ENCODE measurements at places on chromosomes 1 and 21. TPM values are rescaled to one million over a fixed set of nuclear protein-coding genes. Genes with fewer than 3 reads are reported as not detected.

TFF2 gene
- not detected for total RNA-seq

HTR6 gene
- not detected for total RNA-seq

FMN2 gene
- total RNA-seq, result 11.2 TPM

PEX14 gene
- 15.3 TPM for total RNA-seq

COL16A1 gene
- total RNA-seq, result 158 TPM

EFNA4 gene
- total RNA-seq, result 3.5 TPM

SIKE1 gene
- total RNA-seq, result 56.3 TPM

CDC73 gene
- 23.0 TPM for total RNA-seq

PRAMEF4 gene
- total RNA-seq, result not detected

CA14 gene
- not detected for total RNA-seq

LCE1C gene
- not detected for total RNA-seq

SLC22A15 gene
- total RNA-seq, result 14.5 TPM

AHCTF1 gene
- total RNA-seq, result 32.6 TPM

FOXE3 gene
- total RNA-seq, result not detected

MROH7 gene
- total RNA-seq, result 0.36 TPM

GNAI3 gene
- total RNA-seq, result 15.0 TPM

GPATCH2 gene
- 26.2 TPM for total RNA-seq

MROH9 gene
- total RNA-seq, result under 0.01 TPM

GRCh38 chr1:9233241-9233941, 1.2 kb upstream of the H6PD start:
- DNase-seq, result peak; percentile 97

DNA sequence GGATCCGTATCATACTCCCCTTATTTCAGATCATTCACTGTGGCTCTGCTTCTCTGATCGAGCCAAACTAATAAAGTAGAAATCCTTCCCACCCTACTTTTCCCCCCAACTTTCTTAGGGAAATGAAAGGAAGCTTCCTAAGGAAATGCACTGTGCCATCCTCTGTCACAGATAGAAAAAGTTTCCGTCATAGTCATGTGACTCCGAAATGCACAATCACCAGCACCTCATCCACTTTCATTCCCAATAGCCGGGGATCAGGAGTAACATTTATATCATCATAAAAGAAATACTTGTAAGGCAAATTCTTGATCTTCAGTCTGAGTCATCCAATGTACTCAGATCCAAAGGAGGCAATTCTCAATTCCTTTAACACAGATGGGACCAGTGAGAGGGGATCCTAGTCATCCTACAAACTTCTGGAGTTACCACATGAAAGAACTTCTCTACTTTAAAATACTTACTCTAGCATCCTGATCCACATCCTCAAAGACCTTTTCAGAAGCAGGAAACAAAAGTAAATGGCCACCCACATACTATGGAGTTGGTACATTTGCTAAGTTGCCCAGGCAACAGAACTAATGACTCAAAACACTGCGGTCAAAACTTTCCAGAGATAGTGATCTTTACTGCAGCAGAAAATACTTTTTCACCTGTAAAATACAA, 97.8 kb upstream of the ZC3H11B start:
- peak; percentile 78 for DNase-seq

- peak; percentile 68 for DNase-seq
These were observed 25.8 kb downstream of the FAM151A start for GRCh38 chr1:54597455-54598030.

- DNase-seq, result peak; percentile 97
These were observed at the start of gene C1orf216 for GRCh38 chr1:35718492-35719336. Gene C1orf216, minus strand, starts transcription at chr1:35718884. Its CDS starts 2,563 bp downstream, at chr1:35716321.

DNA sequence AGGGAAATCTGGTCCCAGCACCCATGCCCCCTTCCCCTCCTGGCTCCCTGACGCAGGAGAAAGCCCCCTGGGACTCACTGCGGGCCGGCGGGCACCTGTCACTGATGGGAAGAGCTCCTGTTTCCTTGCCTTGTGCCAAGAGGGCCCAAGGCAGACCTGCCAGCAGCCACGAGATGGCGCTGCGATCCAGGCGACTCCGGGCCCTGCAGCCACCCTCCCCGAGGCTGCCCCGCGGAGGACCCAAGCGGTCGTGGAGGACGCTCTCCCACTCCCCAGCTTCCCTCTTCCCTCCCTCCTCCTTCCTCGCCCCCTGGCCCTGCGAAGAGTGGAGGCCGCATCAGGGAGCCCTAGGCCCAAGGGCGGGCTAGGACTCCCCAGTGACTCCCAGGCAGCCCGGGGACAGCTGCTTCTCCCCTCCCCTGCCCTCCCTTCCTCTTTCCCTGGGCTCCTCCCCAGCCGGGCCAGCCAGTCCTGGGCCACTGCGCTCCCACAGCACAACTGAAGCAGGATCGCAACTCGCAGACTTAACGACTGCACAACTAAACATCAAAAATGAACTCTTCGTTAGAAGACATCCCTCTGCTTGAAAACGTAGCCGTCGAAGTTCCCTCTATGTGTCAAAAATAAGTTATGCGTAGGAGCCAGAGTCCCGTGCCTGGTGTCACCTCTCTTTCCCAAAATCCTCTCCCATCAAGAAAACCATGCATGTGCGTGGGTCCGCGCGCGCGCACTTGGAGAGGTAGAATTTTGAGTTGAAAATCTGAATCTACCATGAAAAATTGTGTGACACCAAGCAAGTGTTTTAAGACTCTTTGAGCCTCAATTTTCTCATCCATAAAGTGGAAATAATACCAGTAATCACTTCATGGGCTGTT, 34.2 kb downstream of the BATF3 start:
- DNase-seq, result peak; percentile 95

DNA sequence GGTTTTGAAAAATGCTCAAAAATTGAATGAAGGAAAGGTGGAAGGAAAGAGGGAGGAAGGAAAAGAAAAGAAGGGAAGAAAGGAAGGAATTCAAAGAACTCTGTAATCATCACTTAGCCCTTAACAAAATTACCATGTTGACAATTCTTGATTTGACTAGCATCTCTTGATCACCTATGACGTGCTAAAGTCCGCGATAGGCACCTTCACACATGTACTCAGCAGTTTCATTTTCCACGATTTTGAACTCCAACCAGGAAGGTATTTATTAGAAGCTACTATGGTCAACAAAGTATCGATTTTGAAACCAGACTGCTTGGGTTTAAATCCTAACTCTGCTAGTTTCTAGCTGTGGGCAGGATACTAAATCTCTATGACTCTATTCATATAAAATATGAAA, 146.9 kb downstream of the DAB1 start:
- DNase-seq, result no peak

DNA sequence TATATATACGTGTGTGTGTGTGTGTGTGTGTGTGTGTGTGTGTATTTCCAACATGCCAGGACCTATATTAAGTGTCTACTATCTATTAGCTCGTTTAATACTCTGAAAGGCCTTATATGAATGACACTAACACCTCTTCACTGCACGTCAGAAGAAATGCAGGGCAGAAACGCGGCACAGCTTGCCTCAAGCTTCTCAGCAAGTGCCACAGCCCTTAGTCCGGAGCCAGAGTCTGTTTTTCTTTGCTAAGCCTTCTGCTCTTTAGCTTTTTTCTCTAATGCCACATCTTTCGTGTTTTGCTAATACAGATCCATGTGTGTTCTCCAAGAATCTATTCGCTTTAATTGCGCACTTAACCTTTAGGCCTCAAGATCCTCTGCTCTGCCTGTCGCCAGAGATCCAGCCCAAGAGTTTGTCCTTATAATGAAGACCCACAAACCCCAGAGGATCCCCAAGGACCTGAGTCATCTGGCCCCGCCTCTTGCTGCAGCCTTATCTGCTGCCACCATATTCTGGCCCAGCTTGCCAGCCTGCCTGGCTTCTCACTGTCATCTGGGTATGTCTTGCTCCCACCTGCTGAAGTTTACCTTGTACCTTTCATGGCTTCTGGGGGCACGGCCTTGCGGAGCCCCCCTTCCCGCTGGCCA, 2.0 kb upstream of the TRIM58 start:
- no peak for DNase-seq

DNA sequence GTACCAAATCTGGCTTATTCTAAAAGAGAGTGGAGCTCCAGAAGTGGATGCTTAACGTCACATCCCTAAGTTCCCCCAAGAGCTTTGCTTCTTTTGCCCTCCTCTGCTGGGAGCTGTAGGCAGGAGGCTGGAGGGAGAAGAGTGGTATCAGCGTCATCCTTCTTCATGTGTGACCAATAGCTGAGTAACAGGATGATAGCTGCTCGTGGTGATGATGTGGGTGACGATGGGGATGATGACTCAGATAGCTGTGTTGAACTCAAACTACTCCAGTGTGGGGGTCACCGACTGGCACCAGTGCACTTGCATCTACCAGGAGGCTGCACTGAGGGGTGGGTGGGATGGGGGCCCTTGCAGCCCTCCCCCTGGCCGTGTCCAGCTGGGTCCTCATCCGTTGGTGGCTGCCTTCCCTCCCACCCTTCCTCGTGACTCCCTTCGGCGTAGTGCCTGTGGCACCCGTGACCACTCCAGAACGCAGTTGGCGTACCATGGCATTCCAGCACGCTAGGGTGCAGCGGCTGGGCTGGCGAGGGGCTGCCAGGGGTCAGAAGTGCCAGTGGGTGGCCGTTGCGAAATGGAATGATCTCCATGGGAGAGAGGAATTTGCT, 1.1 kb downstream of the IGFN1 start:
- peak; percentile 98 for DNase-seq

DNA sequence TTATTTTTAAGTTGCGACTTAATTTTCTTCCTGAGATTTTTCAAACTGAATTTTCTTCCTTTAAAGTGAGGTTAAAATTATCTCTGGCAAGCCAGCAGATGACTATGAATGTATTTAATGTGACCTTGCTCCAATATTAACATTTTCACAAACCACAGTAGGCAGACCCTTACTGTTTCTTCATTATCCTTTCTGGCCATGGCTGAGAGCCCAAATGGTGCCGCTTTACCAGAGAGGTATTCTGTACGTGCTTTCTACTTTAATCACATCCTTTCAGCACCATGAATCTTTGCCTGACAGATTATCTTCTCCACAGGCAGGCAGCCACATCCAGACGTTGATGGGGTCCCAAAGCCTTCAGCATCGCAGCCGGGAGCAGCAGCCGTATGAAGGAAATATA, 129.6 kb downstream of the LRRC40 start:
- no peak for DNase-seq

DNA sequence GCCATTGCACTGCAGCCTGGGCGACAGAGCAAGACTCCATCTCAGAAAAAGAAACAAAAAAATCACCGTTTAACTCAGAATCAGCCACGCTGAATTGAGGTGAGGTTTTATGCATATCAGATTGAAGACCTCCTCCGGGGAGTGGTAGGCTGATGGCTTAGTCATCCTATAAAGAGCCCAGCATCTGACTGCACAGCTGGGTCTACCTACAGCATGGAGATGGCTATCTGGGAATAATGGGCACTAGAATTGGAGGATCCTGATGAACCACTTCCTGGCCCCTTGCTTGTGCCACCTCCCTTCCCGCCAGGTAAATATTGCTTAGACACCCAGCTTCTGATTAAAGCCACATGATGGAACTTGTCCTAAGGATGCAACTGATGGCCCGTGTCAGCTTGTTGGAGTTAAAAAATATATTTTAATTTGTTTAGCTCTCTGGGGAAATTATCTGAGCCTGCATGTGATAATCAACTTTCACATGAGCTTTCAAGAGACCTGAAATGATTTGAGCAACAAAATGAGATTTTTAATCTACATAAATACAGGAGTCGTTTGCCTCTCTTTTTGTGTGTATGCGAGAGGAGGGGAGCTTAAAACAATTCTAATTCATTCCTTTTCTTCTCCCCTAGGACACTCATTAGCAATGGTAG, 157.2 kb downstream of the KIF26B start:
- no peak for DNase-seq

DNA sequence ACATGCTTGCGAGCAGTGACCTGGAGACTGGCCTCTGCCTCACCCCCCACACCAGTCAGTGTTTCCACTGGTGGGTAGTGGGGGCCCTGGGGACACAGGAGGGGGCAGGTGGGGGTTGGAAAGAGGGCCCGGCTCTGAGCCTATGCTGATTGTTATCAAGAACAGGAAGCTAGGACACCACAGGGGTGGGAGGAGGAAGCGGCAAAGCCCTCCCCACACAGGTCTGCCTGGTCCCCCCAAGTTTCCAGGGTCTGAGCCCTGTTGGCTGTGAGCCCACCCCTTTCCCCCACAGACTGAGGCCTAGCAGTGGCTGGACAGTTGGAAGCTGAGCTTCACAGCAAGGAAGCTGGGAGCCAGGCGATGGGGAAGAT, 1.6 kb upstream of the PTPN7 start:
- peak; percentile 79 for DNase-seq

DNA sequence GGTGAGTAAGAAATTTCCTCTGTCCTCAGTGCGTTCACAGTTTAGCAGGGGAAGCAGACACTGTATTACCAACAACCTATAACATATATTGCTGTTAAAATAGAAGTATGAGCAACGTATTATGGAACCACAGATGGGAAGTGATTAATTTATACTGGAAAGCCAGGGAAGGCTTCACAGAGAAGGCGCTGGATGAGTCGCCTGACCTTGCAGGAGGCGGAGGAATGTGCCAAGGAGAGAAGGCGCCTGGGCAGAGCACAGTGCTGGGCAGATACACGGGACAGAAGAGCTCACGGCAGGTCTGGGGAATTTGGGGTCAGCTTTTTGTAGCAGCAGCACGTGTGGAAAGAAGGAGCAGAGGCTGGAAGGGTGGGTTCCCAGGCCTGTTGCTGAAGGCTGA, 116.3 kb downstream of the DHRS3 start:
- peak; percentile 94 for DNase-seq

- no peak for DNase-seq
These were observed 3.8 kb downstream of the LRRC8B start for GRCh38 chr1:89528382-89528780.

- no peak for DNase-seq
These were observed 6.5 kb downstream of the ZP4 start for GRCh38 chr1:237884237-237884636.

GRCh38 chr1:84525779-84526178, 19.4 kb upstream of the GNG5 start:
- DNase-seq, result peak; percentile 69
